ENCODE measurements at places on chromosomes 2 and 18.

GRCh38 chr2:119104414-119104813 lies 54.1 kb downstream of the C1QL2 start:
- DNase-seq, result no peak

- no peak for DNase-seq
These were observed 417.5 kb upstream of the HS6ST1 start for GRCh38 chr2:128736046-128736688.

DNA sequence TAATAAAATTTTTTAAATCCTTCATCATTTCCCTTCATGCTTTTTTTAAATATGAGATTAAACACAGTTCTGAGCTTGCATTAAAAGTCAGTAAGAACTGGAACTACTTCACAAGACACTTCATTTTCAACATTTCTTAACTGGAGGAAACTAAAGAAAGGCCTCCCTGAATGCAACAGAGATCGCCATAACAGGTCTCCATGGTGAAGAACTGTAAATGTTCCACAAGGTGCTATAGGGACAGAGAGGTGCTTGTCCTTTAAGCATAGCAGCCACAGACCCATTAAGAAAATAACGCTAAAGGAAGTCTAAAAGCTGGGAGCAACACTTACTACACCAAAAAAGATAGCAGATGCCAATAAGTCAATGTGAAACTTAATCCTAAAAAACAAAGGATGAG lies 8.5 kb downstream of the STAM2 start:
- DNase-seq, result no peak

GRCh38 chr2:234632527-234633391 lies 135.9 kb upstream of the ARL4C start:
- DNase-seq, result no peak

- DNase-seq, result no peak
These were observed 1.8 kb downstream of the HOXD9 start for GRCh38 chr2:176124110-176124946.

DNA sequence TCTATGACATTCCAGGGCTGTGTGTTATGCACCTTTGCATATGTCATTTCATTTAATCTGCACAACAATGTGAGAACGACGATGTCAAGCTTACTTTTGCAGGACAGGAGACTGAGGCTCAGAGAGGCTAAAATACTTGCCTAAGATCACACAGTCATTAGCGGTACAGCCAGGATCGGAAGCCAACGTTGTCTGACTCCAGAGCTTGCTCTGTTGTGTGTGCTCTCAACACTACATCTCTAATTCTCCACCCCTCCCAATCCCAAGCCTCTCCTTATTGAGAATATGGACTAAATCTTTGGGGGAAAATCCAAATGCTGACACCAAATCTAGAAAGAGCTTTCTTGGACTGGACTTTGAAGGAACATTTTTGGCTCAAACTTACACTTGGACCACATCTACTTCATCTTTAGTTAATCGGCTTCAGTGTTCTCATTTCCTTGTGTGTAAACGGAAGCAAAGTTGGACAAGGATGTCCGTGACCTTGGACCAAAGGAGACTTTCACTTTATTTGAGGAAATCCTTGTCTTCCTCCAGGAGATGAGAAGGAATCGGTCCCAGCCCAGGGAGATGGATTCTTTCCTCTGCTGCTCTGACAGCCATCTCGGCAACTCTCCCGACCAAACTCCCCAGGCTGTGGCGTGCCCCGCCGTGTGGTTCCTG lies 242.4 kb downstream of the LPIN1 start:
- DNase-seq, result no peak

DNA sequence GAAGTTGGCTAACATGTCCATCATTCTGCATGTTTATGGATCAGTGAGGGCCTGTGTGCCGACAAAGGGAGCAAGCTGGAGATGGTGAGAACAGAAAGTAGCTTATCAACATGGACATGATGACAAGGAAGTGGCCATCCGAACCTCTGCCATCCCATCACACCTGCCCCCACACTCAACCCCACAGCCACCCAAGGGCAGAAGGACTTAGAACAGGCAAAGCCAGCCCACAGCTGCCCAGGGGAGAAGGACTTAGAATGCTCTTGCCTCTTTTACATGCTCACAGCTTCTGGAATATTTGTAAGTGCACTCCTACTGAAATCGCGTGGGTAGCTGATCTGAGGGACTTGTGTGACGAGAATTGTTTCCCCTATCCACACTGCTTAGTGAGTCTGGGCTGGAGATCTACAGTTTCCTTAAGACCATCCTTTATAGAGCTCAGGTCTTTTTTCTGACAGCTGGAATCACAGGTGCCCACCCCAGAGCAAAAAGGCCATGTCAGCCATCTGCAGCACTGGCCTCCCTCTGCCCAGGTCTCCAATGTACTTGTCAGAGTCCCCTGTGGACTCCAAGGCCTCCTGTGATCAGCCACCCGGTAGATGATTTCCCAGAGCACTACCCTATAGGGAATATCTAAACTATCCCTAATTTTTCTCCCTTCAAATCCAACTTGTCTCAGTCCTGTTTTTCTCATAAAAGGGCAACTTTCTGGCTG lies 154.1 kb downstream of the SMAD7 start:
- DNase-seq, result no peak

GRCh38 chr18:28766721-28767120 lies 589.8 kb upstream of the CDH2 start:
- DNase-seq, result no peak

Data from stimulated activated CD4-positive, alpha-beta T cell treated with anti-CD3 and anti-CD28 coated beads, TNF-alpha, amount 100 ng/mL, for 1 hour (primary cell).